ENCODE measurements at places on chromosomes 1 and 21.
A peak's percentile ranks its signal among the peaks of the same experiment; 100 is the strongest.

DNA sequence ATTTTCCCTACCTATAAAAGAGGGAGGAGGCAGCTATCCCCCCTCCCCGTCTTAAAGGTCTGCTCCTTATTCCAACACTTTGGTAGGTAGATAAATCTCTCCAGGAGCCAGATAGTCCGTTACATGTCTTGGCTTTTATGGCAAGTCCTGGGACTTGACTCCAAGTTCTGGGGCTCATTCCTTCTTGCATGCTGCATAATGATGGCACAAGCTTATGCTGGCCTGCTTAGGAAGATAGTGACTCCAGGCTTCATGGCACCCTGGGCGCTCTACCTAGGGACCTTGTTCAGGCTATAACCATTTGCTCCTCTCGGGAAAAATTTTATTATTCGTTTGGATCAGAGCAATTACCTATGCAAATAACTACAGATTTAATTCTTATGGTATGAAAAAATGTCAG is 3.7 kb downstream of the SLAMF1 start:
- no peak for DNase-seq

GRCh38 chr1:2990376-2991115 is 30.7 kb upstream of the ACTRT2 start:
- no peak for DNase-seq

- no peak for DNase-seq
Measured at GRCh38 chr1:35717911-35718476, 690 bp downstream of the C1orf216 start.

DNA sequence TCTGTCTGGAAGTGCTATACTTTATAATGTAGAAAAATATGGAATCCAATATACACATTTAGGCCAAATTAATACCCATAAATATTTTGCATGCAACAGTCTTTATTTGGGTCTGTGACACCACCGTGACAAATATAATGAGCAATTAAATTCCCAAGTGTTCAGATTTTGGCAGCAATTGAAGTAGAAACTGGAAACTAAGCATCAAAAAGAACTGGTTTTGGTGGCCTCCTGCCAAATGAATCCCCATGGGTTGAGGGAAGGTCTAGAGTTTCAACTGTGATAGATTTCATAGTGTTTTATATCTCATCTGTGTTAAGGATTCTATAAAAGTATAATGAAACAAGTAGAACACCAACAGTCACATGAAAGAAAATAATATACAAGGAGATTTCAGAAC is 88.4 kb downstream of the DPYD start:
- no peak for DNase-seq

- DNase-seq, result no peak
Measured at GRCh38 chr1:184419350-184420161, 32.7 kb downstream of the C1orf21 start.

- DNase-seq, result no peak
Measured at GRCh38 chr1:114274621-114275317, 121.1 kb upstream of the SYT6 start.

DNA sequence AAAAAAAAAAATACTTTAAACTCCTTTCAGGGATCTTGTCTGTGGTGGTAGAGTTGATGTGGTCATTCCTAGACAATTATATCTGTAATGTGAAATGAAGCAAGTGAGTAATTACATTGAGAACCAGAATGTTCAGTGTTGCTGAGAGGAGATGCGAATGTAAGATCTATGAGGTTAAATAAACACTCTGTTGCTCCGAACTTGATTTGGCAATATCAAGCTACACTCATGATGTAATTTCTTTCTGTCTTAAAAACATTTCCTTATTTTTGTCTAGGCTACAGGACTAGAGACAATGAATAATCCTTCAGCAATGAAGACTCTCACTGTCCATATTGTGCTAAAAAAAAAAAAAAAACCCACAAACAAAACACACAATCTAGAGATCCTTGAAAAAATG is 63.1 kb upstream of the IGSF5 start:
- no peak for DNase-seq

DNA sequence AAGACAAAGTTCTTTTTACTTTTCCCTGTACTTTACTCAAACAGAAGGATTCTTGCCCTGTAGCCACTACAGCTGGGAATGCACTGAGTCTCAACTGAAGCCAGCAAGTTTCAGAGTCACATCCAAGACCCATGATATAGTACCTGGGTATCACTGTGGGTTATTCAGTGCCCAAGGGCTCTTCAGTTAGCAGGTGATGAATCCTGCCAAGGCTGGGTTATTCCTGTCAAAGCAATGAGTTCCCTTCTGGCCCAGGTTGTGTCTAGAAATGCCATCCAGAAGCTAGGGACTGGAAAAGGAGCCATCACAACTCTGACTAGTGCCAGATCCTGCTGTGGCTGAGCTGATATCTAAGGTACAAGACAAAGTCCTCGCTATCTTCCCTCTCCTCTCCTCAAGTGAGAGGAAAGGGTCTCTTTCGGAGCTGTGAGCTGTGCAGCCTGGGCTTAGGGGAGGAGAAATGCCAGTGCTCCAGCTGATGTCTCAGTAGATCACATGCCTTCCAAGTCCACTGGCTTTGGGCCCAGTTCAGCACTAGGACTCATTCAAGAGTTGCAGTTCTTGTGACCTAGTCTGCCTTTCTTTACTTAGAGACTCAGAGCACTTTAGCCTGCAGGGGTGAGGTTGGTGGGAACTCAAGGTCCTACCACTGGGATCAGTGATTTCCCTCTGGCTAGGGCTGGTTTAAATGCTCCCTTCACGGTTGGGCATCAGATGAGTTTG is 369.4 kb downstream of the TBX15 start:
- DNase-seq, result no peak

GRCh38 chr21:27371115-27371974 is 404.5 kb upstream of the ADAMTS5 start:
- no peak for DNase-seq

GRCh38 chr1:89552471-89553081 is 27.9 kb downstream of the LRRC8B start:
- DNase-seq, result no peak

GRCh38 chr1:57424231-57425027 is 569 bp upstream of the DAB1 start:
- DNase-seq, result no peak

DNA sequence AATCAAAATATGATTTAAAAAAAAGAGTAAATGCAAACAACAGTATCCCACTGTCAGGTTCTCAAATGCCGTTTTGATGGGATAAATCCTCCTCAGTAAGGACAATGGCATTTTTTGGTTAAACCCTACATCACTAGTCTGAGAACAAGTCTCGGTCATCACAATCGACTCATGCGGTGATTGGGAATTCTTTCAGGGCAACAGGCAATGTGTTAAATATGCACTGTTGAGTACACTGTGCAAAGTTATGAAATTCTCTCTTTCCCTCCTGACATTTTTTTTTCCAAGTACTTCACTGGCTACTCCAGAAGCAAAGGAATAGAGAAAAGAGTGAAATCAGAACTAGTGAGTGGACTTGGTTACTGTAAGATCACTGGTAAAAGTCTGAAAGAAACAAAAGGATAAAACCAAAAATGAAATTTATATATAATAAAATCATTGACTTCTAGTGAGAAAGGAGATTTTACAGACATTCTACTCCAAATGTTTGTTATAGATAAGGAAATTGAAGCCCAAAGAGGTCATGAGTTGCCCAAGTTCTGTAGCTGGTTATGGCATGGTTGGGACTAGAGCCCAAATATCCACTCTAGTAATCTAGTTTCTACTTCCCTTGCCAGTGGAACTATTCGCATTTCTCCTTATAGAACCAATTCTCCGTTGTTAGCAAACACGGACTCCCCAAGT is 111.3 kb downstream of the TGFBR3 start:
- DNase-seq, result no peak

GRCh38 chr1:85460555-85461088 is 4.3 kb downstream of the DDAH1 start:
- DNase-seq, result no peak

DNA sequence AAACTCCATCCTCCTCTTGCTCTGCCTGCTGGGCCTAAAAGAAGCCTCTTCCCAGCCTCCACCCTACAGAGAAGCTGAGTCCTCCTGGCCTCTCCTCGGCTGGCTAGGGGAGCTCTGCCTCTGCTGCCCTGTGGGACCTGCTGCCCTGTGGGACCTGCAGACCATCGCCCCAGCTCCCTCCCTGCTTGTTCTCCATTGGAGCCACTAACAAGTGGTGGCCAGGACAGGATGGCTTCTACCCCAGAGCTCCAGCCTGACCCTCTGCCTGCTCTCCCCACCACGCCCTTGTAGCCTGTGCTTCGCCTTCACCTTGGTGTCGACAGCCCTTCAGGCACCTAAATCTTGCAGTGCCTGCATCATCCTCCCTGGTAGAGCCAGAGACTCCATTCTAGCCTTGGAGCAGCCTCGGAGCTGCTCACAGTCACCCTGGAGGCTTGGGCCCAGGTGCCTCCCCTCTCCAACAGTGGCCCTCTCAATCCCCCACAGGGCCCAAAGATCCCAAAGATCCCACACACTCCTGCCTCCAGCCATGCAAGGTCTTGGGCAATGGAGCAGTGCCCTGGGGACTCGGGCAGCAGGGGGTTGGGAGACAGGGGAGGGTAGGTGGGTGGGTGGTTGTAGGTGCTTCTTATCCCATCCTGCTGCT is 3.0 kb downstream of the EPS8L3 start:
- no peak for DNase-seq

GRCh38 chr1:229900220-229900619 is 166.8 kb upstream of the GALNT2 start:
- DNase-seq, result no peak

GRCh38 chr1:208654241-208654640 is 410.1 kb upstream of the PLXNA2 start:
- peak; percentile 14 for DNase-seq

DNA sequence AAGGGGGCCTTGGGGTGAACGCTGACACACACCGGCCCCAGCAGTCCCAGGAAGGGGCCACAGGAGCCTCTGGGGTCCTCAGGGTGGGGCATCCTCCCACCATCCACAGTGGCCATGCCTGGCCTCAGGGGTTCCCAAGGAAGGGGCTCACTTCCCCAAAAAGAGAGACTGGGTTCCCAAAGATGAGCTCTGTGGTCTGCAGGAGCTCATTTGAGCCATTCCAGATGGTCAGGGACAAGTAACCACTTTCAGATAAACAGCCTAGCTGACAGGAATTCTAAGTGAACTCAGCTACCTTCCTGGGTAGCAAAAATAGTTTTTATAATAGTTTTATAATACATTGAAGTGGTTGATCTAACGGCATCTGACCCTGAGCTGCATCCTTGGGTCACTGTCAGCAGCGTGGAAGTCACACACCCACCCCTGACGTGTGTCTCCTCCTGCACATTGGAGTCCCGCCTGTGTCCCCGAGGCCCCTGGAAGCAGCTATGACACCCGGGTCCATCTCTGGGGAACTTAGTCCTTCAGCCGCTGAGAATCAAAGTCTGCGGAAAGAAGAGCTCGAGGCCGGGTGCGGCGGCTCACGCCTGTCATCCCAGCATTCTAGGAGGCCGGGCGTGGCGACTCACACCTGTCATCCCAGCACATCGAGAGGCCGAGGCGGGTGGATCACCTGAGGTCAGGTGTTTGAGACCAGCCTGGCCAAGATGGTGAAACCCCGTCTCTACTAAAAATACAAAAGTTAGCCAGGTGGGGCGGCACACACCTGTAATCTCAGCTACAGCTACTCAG is 5.7 kb upstream of the TMEM240 start:
- no peak for DNase-seq

DNA sequence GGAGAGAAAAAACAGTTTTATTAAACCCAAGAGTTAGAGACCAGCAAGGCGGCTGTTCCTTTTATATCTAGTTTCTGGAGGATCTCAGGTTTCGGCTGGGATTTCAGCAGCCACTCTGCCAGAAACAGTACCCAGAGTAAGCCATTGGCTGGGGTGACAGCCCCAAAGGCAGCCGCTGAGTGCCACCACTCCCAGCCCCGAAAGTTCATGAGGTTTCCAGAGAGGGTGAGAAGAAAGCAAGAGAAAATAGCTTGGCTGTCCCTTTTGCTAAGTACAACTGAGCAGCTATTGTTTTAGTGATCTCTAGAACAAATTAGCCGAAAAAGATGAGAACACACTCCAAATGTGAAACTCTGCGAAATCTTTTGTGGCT is 1.2 kb downstream of the SH3BGR start:
- no peak for DNase-seq

Data from Jurkat, Clone E6-1 (cell line).